ENCODE measurements at places on chromosomes 3 and 15.

DNA sequence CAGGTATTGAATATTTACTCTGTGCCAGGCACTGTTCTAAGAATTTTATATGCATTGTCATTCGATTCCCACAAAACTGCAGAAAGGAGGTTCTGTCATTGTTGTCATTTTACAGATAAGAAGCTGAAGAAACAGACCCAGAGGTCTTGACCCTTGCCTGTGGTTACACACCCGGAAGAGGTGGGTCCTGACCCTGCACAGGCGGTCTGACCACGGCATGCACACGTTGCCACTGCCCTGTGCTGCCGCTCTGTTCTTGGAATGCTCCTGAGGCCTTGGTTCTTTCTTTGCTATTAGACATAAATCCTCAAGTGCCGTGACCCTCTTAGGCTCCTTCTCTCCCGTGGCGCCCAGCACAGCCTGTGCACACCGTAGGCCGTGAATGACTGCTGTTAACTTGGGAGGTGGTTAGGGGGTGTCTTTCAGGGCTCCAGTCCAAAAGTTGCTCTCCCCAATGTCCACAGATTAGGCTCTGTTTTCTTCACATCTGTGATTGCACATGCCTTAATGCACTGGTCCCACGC, 74.1 kb upstream of the PLXNA1 start:
- no peak for DNase-seq

- no peak for DNase-seq
Observed at GRCh38 chr15:77783636-77784035, 150.9 kb upstream of the LINGO1 start.

DNA sequence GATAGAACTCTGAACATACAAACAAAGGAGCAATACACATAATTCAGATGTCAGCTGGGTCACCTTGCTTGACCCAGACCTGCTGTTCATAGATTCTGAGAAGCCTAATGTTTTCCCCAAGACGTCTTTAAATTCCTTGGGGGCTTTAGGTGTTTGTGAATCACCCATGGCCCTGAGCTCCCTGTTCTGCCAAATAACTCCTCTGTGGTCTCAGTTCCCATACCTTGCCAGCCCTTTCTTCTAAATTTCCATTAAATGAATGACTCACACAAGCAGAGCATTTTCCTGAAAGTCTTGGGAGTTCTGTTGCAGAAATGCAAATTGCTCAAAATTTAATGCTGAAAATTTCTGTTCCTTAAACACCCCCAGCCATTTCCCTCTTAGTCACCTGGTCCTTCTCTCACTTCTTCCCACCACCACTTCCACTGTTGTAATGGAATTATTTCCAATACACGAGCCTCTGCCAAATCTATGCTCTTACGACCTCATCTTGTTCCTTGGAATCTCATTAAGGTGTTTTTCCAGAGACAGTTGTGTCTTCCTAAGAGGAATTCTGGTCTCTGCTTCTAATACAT, 33.4 kb upstream of the PSMD6 start:
- no peak for DNase-seq

DNA sequence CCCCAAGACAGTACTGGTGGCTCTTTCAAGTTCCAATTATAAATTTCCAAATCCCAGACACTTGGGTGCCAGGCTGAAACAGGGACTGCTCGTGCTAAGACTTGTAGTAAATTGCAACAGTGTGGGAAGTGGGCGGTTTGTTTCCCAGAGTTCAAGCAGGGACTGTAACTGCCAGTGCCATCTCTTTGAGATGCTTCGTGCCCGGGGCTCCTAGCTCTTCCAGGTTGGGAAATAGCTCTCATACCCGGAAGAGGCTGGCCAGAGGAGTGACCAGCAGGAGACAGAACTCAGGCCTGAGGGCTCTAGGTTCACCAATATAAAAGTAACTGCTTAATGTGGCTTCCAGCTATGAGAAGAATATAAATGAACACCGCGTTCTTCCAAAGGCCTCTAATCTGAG, 54.0 kb upstream of the NEO1 start:
- no peak for DNase-seq

DNA sequence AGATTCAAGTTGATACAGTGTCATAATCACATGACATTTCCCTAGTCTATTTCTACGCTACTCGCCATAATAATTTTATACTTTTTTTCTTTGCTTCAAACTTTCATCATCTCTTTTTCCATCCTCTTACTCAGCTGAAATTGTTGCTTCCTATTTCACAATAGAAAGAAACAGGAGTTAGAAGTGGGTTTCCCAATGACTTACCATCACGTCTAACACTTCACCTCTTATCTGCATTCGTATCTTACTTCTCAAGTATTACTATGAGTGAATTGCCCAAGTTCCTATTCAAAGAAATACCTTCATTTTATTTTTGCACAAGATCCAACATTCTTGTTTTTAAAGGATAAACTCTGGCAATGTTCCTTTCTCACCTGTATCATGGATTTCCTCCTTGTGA, 1539.9 kb downstream of the SI start:
- no peak for DNase-seq

- DNase-seq: no peak
Observed at GRCh38 chr15:80929225-80929624, 60.4 kb downstream of the MESD start.

DNA sequence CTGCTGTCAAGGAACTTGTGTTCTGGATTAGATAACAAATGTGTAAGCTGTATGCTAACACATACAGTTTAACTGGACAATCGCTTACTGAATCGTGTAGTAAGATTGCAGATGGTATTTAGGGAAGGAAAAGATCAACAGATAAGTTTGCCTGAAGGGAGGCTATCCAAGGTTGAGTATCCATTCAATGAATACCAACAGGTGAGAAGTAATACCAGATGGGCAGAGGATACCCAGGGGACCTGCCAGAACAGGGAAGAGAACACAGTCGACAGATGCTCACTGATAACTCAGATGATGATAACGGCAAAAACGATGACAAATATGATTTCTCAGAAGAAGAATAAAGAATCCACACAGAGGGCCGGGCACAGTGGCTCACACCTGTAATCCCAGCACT, 3.2 kb upstream of the UACA start:
- DNase-seq: no peak

- no peak for DNase-seq
Observed at GRCh38 chr3:124786511-124787241, 56.4 kb downstream of the UMPS start.

- peak; percentile 75 for DNase-seq
Observed at GRCh38 chr3:184250167-184250828, 826 bp downstream of the EEF1AKMT4 start.

DNA sequence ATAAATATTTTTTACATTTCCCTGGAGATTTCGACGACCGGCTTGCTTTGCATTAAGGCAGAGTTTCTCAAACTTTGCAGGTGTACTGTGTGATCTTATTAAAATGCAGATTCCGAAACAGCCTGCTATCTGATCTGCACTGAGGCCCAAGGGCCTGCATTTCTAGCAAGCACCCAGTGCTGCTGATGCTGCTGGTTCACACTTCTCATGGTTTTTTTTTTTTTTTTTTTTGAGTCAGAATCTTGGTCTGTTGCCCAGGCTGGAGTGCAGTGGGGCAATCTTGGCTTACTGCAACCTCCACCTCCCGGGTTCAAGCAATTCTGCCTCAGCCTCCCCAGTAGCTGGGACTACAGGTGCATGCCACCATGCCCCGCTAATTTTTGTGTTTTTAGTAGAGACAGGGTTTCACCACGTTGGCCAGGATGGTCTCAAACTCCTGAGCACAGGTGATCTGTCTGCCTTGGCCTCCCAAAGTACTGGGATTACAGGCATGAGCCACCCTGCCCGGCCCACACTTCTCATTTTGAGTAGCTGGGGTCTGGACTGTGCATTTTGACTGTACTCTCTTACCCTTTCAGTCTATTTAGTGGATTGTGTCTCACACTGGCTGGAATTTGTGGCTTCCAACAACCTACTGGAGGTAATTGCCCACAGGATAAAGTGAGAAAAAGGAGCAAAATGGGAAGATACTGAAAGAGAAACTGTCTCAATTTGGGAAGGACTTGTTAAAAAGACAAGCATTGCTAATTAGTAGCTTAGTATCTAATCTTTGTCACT, 94.1 kb downstream of the ITPR1 start:
- no peak for DNase-seq

- DNase-seq: no peak
Observed at GRCh38 chr3:33174095-33174494, 44.5 kb downstream of the SUSD5 start.

- DNase-seq: no peak
Observed at GRCh38 chr3:50484722-50485121, 18.7 kb downstream of the CACNA2D2 start.

DNA sequence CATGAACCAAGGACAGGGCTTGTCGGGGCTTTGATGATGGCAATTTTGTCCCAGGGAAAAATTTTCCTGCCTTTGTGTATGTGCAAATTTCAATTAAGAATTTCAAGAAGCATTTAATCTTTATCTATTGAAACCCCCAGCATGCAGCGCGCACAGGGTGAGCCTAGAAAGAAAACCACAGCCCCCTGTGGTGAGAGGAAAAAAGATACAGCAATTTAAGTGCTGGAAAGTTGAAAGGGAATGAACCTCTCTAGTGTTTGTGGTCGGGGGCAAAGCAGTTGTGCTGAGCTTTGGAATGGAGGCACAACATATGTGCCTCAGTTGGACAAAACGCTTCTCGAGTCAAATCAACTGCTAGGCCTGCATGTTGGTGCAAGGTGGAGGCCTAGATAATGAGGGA, 111.8 kb upstream of the C15orf61 start:
- no peak for DNase-seq

Data from activated CD4-positive, alpha-beta T cell treated with anti-CD3 and anti-CD28 coated beads for 1 hour (primary cell).